Left lung (tissue), 14 donors: ENCODE measurements at places on chromosomes 3 and 15. TPM values are rescaled to one million over a fixed set of nuclear protein-coding genes. Genes with fewer than 3 reads are reported as not detected.

DNA sequence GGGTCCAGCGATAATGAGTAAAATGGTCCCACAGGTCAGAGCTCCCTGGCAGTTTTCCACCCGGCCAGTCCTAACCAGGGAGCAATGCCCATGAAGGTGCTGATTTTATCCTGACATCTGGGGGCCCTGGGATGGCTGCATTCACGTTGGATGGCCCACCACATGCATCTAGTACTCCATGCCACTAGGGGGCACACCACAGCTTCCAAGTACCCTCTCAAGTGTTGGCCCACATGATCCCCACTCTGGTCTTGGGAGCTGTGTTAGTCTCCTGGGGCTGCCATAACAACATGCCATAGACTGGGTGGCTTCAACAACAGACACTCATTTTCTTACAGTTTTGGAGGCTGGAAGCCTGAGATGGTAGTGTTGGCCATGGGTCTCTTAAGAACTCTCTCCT is 225.5 kb downstream of the SLCO3A1 start:
- no peak for DNase-seq

The BSN gene
- 1.0 TPM for polyA plus RNA-seq

GRCh38 chr15:41566121-41566885 is 7.3 kb downstream of the TYRO3 start:
- no peak for DNase-seq

The FOXB1 gene
- not detected for polyA plus RNA-seq

GRCh38 chr3:15010664-15011063 is 54.5 kb downstream of the MRPS25 start:
- no peak for DNase-seq

The CACNA2D2 gene
- 16.4 TPM for polyA plus RNA-seq

The AADACL2 gene
- polyA plus RNA-seq: not detected
